ENCODE measurements at places on chromosomes 12 and 14.

GRCh38 chr12:45969084-45969483 lies 21.3 kb downstream of the SCAF11 start:
- DNase-seq, result no peak

DNA sequence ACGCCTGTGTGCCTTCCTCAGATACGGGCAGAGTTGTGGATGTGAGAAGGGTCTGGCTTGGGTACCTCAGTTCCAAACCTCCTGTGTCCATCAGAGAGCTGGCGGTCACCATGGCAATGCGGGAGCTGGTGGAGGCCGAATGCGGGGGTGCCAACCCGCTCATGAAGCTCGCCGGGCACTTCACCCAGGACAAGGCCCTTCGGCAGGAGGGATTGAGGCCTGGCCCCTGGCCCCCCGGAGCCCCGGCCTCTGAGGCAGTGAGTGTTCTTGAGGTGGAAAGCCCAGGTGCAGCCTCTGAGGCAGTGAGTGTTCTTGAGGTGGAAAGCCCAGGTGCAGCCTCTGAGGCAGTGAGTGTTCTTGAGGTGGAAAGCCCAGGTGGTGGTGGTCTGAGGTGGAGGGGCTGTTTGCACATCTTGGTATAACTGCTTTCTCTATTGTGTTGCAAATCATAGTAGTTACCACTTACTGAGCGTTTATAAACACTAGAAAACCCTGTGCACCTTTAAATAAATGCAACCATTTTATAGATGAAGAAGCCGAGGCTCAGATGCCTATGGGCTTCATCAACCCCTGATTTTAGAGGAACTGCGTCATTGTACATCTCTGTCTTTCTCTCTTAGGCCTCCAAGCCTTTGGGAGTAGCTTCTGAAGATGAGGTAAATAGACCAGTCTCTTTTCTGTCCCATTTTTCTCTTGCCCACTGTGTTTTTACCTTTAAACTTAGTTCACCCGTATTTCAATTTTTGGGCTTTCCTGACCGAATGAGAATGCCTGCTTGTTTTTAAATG lies 976 bp downstream of the PEX5 start:
- no peak for DNase-seq

- DNase-seq, result no peak
These were observed 40.1 kb downstream of the SMIM41 start for GRCh38 chr12:52119398-52120254.

DNA sequence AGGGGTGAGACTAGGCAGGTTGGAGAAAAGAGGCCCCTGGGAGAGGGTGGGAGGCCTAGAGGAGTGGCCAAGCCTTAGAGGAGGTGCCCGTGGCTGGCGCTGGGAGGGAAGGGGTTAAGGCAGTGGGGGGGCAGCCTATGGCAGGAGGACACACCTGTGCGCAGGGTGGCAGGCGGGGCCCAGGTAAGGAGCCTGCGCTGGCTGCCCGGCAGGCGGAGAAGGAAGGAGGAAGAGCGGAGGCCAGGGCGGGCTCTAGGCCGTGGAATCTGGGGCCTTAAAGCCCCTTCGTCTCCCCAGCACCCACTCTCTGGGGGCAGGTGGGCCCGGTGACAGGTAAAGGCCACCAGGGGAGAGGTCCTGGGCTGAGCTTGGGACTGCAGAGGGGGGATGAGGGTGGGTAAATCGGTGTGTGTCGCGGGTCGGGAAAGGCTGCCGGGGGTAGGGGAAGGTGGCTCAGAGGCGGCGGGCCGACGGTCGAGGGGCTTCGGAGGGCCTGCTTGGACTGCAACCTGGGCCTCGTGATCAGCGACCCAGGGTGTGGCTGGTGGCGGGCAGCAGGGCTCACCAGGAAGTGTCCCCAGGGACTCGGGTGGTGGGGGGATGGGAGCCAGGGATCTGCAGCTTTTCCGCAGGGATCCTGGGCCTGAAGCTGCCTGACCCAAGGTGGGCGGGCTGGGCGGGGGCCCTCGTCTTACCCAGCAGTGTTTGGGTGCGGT lies 7.3 kb downstream of the PHB2 start:
- DNase-seq, result no peak

DNA sequence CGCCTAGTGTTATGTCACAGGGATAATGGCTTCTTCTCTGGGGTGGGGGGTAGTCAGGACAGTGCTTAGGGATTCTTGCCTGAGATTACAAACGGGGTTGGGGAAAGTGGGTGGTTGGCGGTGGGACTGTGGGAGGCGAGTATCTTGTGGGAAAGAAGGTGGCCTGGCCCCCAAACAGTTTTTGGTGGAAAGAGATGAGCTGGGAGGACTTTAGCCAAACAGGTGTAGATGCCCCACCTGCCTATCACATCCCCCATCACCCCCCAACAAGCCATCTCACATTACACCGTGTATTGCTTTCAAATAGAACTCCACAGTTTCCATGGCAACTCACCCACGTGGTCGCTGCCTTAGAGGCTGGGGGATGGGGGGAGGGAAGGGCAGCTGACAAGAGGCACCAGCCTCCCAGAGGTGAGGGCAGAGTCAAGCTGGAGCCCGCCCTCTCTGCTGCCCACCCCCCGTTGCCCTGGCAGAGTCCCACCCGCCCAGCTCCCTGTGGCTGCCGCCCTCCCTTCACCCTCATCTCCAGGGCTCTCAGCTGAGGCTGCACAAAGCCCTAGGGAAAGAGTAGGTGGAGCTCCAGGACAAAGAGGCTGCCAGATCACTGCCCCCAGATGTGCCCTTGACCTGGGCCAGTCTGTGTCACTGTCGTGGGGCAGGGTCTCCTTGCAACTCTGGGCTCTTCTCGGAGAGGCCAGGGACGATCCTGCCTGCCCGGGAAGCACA lies 98.3 kb downstream of the LRRC74A start:
- DNase-seq, result no peak

GRCh38 chr14:101840649-101841369 lies 79.3 kb downstream of the PPP2R5C start:
- DNase-seq, result no peak

- no peak for DNase-seq
These were observed 14.6 kb downstream of the CFAP54 start for GRCh38 chr12:96503976-96504375.

- DNase-seq, result peak; percentile 58
These were observed 34.1 kb upstream of the FAM181A start for GRCh38 chr14:93892923-93893558.

- no peak for DNase-seq
These were observed 6.4 kb upstream of the MAPK1IP1L start for GRCh38 chr14:55045087-55045486.

DNA sequence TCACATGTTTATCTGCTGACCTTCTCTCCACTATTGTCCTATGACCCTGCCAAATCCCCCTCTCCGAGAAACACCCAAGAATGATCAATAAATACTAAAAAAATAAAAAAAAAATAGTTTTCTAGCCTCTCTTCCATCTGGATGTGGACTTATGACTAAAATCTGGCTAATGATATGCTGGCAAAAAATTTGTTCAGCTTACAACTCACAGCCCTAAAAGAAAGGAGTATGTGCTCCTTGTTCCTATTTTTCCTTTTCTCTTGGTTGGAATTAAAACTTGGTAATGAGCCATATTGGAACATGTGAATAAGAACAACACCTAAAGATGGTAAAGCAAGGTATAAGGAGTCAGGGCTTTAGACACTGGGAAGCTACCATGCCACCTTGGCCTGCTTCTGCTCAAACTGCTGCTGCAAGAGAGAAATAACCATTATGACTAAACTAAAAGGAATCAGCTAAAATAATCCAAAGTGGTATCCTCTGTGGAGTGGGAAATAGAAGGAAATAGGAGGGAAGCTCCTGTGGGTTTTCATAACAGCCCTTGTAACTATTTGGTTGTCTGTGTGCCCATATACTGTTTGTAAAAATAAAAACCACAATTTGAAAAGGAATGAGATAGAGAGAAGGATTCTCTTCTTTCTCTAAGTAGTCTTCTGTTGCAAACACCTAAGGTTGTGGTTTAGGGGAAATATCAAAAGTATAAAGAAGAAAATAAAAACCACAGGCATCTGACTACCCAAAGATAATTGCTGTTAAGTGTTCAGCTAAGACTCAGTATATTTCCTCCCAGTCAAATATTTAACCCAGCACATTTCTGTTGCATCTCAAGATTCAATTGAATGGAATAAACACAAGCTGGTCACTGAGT lies 53.8 kb downstream of the SDR9C7 start:
- no peak for DNase-seq

GRCh38 chr12:56029666-56030293 lies 8.9 kb downstream of the IKZF4 start:
- no peak for DNase-seq

GRCh38 chr12:9391815-9392214 lies 183.6 kb upstream of the PZP start:
- DNase-seq, result no peak

GRCh38 chr14:81169711-81170103 lies 51.1 kb downstream of the GTF2A1 start:
- no peak for DNase-seq

GRCh38 chr12:6336889-6337853 lies 4.7 kb downstream of the TNFRSF1A start:
- DNase-seq, result no peak

GRCh38 chr12:34286934-34287333 lies 264.6 kb downstream of the ALG10 start:
- DNase-seq, result no peak

GRCh38 chr14:58776516-58776915 lies 138.8 kb downstream of the DACT1 start:
- no peak for DNase-seq

GRCh38 chr14:21721504-21721903 lies 47.9 kb upstream of the OR4E1 start:
- no peak for DNase-seq

DNA sequence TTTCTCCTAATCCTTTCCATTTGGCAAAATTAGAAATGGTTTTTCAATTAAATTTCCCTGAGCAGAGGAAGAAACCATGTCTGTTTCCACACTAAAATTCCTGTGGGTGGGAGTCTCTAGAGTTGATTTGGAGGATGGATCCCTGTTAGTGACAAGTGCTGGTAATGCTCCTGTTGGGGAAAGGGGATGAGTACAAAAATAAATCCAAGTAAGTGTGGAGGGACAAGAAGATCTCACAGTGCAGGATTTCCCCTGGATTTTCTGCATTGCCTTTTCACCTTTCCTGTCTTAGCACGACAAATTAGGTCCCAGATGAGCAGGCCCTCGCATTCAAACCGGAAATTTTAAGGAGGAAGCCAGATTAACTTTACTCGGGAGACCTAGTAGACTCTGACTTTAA lies 107.5 kb downstream of the DAD1 start:
- DNase-seq, result no peak

GRCh38 chr12:86729739-86730138 lies 473.5 kb upstream of the MGAT4C start:
- DNase-seq, result no peak

GRCh38 chr12:30420561-30420960 lies 275.1 kb downstream of the IPO8 start:
- DNase-seq, result no peak

- peak; percentile 40 for DNase-seq
These were observed 1.1 kb upstream of the ACTR6 start for GRCh38 chr12:100199347-100200149.

GRCh38 chr12:127670796-127671195 lies 596.2 kb upstream of the TMEM132C start:
- DNase-seq, result no peak

DNA sequence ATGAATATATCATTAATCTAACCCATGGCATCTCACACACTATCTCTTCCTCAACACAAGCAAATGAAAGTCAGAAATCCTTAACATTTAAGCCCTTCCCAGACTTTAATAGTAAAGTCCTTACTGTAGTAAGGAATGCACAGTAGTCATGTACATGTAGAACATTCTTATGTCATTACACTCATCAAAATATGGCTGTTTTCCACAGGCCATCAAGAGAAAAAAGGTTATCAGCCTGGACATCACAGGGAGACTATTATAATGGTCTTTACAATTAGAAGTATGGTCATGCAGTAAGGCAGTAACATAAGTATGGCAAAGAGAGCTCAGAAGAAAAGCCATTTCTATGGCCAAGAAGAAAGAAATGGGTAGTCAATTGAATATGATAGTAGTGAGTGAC lies 121.2 kb downstream of the SLC6A15 start:
- DNase-seq, result no peak

DNA sequence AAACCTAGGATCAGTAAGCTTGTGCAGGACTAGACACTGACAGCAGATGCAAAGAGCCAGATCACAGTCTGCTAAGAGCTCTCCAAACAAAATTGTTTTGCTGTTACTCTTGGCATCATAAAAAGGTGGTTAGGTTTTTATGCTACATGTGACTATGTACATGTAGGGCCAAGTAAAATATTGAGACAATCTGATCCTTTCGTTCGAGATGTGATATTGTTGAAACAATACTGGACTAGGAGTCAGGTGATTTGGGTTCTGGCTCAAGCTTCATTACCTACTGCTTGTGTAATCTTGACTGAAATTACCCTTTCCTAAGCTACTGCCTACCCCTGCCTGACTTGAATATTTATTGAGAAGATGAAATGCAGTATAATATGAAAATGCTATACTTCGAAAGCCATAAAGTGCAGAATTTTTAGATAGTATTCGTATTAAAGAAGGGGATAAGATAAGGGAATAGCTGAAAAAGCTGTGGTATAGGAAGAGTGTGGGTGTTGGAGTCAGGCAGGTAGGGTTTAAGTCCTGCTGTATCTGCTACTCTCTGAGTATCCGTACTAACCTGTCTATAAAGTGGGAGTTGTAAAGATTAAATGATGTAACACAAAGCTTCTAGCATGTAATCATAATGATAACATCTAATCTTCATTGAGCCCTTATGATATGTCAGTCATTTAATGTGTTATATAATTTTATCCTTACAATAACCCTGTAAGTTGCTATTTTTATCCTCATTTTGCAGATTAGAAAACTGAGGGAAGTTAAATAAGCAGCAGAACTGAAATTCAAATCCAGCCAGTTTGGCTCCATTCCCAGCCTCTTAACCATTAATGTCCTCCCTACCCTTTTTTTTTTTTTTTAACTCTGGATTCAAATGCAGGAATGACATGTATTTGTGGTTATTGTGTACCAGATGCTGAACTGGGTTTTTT lies 38.6 kb upstream of the ATF1 start:
- no peak for DNase-seq

GRCh38 chr12:52628111-52628507 lies 9.8 kb upstream of the KRT73 start:
- no peak for DNase-seq

DNA sequence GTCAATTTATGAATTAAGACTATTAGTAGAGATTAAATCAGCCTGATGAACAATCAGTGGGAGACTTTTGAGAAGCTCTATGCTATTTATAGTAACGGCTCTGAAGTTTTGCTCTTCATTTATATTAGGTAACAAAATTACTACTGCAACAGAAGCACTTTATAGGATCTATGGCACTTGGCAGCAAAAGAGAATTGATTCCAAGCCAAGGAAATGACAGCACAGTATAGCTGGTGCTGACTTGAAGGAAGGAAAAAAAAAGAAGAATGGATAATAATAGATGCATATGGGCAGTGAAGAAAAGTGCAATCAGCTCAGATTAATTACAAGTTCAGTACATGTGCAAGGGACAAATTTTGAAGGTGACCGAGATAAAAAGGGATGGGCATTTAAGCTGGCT lies 228.2 kb upstream of the PPFIA2 start:
- DNase-seq, result no peak

GRCh38 chr14:102154821-102155549 lies 15.3 kb downstream of the WDR20 start:
- DNase-seq, result no peak

Measured in stimulated activated CD4-positive, alpha-beta T cell treated with anti-CD3 and anti-CD28 coated beads, Interleukin-1b, Interleukin-23, amount 100 ng/mL, for 24 hours (primary cell).